ENCODE measurements at places on chromosomes 1 and 21.
A peak's percentile ranks its signal among the peaks of the same experiment; 100 is the strongest.

DNA sequence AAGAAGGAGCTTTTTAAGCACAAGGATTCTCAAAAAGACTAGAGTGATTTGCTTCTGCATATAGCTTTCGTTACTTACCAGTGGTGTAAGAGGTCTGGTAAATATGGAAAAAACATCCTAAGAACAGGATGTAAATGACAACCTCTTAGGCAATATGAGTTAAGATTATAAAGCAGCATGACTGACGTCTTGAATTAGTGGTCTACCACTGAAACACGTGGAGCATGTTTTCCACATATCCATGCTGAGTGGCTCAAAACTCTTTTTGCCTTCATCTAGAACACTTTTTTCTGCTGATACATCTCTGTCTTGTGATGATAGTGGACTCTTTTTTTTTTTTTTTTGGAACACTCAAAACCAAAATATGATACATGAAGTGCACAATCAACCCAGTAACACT is 44.6 kb downstream of the RCAN1 start:
- no peak for DNase-seq

- peak; percentile 46 for DNase-seq
Observed at GRCh38 chr1:24929398-24930259, 447 bp downstream of the RUNX3 start.

DNA sequence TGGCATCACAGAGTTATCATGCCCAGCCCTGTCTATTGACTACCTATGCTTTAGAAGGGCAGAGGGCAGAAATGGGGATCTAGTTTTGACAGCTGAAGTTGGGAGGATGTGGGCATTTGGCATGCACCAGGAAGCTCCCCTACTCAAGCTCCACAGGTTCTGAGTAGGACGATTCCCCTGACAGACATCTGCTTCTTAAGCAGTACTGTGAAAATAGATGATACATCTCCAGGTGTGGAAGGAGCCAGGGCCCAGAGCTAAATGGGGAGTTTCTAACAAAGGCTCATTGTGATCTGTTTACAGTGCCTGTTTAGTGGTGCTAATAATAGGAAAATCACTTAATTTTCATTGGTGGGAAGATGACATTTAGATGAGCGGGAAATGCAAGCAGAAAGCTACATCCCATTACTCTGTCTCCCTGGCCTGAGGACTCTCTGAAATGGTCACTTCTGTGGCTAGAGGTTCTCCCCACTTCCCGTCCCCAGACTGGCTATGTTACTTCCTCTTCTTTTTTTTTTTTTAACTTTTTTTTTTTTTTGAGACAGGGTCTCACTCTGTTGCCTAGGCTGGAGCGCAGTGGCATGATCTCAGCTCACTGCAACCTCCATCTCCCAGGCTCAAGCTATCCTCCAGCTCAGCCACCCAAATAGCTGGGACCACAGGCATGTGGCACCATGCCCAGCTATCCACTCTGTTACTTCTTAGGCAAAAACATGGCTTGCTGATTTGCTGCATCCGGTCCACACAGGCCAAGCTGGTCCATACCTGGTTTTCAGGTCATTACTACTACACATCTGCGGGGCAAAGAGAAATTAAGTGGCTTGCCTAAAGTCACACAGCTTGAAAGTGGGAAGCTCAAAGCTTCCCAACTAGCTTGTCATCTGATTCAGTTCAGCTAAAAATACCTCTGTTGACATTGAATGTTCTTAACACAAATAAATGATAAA is 23.2 kb upstream of the CNIH3 start:
- DNase-seq = no peak

- peak; percentile 16 for DNase-seq
Observed at GRCh38 chr1:207873055-207873890, 37.7 kb downstream of the CD34 start.

GRCh38 chr21:25370311-25370744 is 237.0 kb downstream of the MRPL39 start:
- DNase-seq = no peak

GRCh38 chr21:32981096-32981495 is 44.6 kb upstream of the OLIG2 start:
- DNase-seq = no peak

DNA sequence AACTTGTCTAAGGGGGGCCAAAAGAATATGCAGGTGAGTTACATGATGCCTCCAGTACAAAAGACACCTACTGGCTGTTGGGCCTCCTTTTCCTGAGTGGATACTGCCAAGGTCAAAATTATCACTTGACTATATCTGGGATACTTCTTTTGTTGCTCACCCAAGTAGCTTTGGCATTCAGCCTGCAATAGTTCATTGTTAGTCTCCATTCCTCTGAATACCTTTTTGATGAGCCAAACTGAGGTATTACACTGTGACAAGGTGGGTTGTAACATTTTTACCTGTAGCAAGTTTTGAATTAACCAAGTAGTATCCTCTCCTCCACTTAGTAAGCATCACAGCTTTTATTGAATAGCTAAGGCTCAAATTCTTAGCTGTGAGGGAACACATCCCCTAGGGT is 408.0 kb downstream of the LRRIQ3 start:
- DNase-seq = no peak

- DNase-seq = no peak
Observed at GRCh38 chr1:19311503-19311930, 427 bp downstream of the AKR7A2 start.

DNA sequence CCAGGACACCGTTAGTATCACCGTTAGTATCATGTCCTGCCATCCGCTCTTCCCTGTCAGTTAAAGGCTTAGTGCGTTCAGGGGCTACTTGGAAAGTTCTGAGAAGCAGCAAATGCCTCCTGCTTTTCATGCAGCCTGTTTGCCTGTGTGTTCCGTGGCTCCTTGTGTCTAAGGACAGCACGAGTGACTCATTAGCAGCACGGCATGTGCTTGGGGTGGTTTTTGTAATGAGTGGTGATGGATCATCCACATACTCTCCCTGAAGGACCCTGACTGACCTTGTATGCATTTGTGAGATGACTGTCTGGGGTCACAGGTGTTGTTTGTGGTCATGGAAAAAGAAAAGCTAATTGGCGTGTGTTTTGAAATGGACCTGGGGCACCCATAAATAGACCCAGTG is 221.9 kb downstream of the PBX1 start:
- no peak for DNase-seq

DNA sequence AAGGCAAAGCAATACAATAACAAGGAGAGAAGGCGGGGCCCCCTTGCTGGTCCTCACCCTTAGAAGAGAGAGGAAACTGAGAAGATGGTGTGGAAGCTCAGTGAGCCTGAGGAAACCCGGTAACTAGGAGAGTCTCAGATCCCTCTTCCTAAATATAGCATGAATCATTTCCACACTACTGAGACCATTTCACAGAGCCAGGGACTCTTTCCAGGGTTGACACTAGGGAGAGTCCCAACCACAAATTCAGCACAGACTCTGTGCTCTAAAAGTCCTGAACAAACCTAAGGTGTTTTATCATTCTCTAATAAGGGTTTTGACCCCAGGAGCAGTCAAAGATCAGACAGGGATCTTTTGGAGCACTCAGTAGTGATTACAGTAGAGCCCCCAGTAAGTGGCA is 647.7 kb downstream of the KCNT2 start:
- no peak for DNase-seq

DNA sequence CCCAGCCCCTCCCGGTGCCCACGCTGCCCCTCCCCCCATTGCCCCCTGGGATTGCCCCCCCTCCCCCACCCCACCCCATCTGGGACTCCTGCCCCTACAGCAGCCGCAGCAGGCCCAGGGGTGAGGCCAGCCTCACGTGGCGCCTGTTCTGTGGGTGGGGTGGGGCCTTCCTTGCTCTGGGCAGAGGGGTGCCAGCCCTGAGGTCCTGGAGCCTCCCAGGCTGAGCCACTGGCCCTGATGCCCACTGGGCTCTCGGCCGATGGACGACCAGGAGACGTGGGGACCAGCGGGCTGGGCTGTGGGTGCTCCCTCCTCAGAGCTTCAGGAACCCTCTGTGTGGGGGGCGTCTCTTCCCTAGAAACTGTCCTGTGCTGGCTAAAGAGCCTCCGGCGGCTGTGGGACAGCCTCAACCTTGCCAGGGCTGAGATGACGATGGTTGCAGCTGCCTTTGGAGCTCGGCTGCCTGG is 5.8 kb upstream of the C1orf159 start:
- no peak for DNase-seq

DNA sequence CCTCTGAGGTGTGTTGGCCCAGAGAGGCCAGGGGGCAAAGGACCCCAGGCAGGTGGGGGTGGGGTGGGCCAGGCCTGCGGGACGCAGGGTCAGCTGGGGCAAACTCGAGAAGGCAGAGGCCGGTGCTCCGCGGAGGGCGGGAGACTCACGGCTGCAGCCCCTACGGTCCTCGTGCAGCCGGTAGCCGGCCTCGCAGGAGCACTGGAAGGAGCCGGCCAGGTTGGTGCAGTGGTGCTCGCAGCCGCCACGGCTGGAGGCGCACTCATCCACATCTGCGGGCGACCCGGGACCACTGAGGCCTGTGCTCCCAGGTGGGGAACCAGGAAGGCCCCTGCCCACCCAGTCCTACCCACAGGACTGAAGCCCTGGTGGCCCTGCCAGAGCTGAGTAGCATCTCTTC is 55.3 kb downstream of the ARHGEF16 start:
- no peak for DNase-seq

GRCh38 chr1:218985424-218985984 is 188.2 kb upstream of the LYPLAL1 start:
- no peak for DNase-seq

DNA sequence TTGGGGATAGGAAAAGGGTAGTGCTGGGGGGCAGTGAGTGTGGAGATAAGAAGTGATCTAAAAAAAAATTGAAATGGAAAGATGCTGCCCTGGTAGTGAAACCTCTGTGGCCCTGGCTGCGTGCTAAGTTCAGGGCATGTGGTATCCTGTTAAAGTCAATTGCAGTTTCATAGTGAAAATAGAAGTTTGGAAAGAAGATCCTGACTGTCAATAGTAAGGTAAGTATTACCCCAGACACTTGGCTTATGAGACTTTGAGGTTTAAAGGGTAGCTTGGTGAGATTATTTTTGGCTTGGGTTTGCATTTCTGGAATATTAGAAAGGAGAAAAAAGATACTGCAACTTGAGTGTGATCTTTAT is 6.8 kb downstream of the ARID1A start:
- DNase-seq = no peak

DNA sequence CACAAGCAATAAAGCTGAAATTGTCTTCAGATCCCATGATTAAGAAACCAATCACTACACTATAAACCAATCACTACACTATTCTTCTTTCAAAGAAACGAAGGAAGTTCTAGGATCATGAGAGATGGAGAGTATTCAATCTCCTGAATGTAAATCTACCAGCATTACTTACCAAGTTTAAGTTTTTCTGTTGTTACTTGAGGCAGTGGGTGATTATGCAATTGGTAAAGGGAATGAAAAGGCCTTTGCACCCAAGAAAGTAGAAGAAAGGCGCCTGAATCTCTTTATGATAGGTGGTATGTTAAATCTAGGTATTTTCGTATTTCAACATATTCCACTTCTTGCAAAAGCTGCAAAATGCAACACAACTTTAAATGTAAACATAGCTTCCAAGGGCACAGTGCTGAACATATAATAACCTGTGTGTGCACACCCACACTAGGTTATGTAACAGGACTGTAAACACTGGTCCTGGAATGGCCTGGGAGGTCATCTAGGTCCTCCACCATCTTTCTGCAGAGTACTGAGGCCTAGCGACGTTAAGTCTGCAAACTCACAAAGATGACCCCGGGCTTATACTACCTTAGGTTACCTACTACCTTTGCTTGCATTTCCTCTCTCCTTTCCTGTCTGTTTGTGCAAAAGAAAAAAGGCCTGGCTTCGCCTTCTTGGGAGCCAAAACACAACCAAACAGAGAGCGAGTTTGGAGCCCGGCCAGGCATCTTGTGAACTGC is 1.1 kb upstream of the UAP1 start:
- no peak for DNase-seq

DNA sequence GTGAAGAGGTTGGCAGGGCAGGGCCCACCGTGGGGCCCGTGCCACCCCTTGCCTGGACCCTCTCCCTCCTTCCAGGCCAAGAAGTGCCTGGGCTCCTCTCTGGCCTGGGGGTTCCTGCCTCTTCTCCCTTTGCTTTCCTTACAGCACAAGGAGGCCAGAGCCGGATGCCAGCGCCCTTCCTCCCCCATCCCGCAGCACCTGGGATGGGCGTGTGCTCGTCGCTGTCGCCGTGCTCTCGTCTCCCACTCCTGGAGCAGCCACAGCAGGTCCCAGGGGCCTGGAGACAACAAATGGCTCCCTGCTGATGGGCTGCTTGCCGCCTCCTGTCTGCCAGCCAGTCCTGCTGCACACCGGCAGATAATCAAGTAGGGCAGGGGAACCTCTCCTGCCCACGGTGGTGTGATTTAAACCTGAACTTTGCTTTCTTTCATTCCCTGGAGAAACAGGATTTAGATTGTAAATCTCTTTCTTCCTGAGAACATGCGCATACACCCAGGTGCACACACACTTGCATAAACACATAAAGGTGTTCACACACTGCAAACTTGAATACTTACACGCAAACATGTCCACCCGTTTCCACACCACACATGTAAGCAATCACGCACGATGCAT is 50.8 kb upstream of the POU3F1 start:
- DNase-seq = no peak

DNA sequence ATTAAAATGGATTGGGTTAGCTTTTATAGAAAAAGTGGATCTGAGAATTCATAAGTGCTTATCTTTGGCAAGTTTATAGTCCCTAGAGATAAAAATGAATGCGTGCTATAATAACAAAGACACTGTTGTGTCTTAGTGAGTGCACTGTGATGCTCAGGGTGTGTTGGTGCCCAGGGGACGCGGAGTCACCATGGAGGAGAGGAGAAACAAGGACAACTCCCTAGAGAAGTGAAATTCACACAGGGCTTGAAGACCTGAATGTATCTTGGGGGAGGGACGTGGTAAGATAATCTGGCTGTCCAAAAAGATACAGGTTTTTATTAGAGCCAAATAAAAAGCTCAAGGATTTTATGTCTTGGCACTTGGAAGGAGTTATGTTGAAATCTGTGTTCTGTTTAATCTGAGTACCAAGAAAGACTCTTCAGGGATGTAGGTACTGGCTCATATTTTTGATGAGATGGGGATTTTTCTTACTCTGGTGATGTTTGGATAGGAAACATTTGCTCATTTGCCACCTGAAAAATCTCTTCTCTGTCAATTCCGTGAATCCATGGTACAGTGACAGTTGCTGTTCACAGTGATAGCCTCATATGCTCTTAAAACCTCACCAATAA is 9.6 kb downstream of the SMYD2 start:
- no peak for DNase-seq

DNA sequence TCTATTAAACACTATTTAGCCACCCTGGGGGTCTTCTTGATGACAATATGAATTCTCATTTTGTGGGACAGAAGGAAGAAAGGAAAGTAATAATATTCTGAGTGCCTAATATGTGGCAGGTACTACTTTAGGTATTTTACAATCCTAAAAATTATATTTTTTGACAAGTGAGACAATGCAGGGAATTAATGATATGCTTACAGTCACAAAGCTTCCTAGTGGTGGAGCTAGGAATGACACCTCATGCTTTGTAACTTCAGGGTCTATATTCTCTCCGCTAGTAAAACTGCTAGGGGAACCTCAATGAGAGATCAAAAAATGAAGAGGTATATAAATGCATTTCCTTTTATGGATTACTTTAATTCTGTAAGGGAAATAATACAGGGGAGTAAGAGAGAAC is 44.3 kb downstream of the TPR start:
- no peak for DNase-seq

Data from T-helper 17 cell (primary cell).